ENCODE measurements at places on chromosomes 6 and 20.

GRCh38 chr6:7129784-7130569 is 22.2 kb downstream of the RREB1 start:
- DNase-seq, result no peak

- DNase-seq, result no peak
Observed at GRCh38 chr6:139129284-139129683, 5.6 kb upstream of the HECA start.

DNA sequence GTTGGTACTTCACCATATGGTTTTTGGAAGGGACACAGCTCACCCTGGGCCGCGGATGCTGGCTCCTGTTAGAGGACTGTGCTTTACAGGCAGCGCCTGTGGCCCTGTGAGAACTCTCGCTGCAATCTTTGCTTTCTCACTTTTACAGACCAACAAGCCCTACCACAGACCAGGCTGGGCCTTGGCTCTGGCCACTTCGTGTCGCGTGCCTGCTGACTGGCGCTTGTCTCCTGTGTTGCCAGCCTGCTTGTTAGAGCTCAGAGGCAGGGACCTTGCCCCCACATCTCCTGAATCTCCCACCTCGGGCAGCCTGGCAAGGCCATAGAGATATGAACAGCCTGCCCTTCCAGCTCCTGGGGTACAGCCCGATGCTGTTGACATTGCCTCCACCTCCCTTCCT is 56.1 kb downstream of the SYNJ2 start:
- no peak for DNase-seq

DNA sequence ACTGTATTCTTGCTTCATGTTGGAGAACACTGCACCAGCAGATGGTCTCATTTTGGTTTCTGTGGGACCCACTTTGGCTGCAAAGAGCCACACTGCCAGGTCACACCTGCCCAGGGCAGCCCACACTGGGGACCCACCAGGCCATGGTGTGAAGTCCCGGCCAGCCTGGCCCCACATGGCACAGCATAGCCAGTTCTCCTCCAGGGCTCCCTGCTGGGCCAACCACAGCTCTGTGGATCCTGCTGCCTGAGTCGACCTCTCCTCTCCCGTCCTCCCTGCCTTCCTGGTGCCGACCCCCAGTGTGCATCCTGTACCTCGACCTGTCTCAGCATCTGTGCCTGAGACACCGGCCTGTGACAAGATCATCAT is 3.0 kb downstream of the ARFRP1 start:
- no peak for DNase-seq

DNA sequence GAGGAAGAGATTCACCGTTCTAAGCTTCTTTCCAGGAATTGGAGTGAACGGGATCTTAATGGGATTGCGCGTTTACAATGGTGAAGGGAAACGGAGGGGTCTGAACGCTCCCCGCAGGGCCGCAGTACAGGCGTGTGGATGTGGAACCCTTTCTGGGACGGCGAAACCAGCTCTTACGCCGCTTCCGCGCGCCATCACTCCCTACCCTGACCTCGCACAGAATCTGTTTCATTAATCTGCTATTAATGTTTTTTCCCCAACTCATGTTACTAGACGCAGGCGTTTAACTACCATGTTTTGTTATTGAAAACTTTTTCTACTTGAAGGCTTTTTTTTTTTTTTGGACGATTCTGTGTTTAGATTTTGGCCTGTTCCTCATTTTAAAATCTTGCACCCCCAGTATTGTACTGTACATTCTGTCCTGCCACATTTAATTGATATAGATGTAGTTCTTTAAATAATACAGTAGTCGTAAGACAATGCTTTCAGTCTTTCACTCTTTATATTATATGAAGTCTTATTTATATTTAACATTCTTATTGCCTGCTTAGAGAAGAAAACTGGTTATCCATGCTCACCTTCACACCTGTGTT is 696 bp upstream of the SUPT3H start:
- peak; percentile 32 for DNase-seq

DNA sequence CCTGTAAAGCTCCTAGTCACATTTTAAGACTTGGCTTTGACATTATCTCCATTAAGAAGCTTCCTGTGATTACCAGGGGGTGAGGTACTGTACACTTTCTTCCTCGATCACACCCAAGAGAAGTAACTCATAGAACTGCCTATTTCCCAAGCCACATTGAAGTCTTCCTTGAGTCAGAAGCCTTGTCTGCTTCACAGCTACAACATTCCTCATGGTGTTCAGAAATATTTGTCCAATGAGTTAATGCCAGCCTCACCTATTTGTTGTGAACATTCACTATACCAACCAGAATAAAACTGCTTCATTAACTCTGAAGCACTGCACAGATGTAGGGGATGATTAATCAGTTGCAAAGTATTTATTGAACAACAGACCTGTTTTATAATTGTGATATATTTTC is 622.3 kb downstream of the PTPRT start:
- no peak for DNase-seq

GRCh38 chr20:43579861-43580793 is 10.6 kb upstream of the IFT52 start:
- DNase-seq, result no peak

DNA sequence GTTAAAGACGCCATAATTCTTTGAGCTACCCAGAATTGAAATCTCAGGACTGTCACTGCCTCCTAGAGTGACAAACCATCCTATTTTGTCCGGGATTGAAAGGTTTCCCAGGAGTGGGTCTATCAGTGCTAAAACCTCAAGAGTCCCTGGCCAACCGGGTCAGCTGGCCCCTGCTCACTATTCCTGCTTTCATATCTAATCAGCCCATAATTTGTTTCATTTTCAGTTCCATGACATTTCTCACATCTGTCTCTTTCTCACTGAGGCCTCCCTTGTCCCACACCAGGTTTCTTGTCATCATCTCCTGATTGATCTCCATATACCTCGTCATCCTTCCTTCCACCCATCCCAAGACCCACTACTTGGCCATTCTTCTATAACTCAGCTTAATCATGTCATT is 98.2 kb downstream of the SLC35B3 start:
- no peak for DNase-seq

DNA sequence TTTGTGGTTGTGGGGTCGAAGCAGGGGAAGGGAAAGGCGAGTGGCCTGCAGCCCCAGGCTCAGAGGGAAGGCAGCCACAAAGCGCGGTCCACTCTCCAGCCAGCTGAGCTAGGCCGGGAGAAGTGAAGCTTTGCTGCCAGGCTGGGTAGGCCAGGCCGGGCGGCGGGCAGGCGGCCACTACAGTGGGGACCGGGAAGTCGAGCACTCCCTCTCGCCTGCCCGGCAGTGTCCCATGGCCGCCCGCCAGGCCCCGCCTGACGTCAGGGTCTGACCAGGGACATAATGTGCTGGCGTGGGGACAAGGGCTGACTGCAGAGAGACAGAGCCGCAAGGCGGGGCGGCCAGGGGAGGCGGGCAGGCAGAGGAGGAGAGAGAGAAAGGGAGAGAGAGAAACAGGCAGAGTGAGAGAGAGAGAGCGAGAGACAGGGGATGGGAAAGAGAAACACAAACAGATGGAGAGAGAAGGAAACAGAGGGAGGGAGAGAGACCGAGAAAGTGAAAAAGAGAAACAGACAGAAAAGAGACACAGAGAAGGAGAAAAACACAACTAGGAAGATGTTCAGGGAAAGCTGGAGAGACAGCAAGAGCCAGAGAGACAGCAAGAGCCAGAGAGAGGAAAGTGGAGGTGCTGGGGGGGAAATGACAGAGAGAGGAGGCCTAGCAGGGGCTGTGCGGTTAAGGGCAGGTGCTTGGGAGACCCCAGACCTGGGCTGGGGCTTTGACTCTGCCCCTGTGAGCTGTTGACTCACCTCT is 94.5 kb upstream of the PTPN1 start:
- peak; percentile 63 for DNase-seq

DNA sequence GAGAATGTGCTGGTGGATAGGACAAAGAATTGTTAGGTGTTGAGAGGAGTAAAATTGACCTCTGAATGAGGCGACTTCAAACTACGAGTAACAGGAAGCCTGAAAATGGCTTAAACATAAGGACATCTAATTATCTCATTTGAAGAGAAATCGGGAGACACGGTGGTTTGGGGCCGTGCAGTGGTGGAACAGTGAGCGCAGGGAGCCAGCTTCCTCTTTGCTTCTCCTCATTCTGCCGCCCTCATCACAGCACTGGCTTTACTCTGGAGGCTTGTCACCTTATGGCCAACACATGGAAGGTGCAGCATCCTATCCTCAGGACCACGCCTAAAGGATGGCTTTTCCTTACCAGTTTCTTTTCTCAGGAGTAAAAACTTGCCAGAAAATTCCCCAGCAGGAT is 114.3 kb downstream of the B3GAT2 start:
- no peak for DNase-seq

- no peak for DNase-seq
Observed at GRCh38 chr6:95145457-95145856, 431.9 kb upstream of the MANEA start.

DNA sequence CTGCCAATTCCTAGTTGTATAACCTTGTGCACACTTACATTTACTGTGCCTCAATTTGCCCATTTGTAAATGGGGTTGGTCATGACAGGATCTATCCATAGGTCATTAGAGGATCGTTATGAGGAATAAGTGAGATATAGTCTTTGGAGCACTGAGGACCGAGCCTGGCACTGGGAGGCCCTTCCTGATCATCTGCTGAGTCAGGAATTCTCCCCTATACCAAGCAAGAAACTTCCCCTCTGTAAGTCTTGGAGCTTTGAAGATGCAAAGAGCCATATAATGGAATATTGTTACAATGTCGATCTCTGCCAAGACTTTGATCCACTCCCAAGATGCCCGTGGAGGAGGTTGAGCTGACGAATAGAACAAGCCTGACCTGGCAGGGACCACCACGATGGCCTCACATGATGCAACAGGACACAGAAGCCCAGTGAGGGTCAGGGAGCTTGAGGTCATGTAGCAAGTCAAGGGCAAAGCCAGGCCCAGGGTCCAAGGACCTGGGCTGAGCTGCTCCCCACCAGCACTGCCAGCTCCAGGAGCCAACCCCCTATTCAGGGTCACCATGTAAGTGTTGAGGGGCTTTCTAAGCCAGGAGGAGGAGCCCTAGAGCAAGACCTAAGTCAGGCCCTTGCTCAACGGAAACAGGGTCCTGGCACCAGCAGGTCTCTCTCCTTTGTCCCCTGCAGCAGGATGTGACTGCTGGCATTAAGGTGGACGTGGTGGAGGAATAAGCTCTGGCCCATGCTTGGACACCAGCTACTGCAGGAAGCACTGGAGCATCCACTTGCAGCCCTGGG is 16.7 kb downstream of the PDRG1 start:
- DNase-seq, result no peak

DNA sequence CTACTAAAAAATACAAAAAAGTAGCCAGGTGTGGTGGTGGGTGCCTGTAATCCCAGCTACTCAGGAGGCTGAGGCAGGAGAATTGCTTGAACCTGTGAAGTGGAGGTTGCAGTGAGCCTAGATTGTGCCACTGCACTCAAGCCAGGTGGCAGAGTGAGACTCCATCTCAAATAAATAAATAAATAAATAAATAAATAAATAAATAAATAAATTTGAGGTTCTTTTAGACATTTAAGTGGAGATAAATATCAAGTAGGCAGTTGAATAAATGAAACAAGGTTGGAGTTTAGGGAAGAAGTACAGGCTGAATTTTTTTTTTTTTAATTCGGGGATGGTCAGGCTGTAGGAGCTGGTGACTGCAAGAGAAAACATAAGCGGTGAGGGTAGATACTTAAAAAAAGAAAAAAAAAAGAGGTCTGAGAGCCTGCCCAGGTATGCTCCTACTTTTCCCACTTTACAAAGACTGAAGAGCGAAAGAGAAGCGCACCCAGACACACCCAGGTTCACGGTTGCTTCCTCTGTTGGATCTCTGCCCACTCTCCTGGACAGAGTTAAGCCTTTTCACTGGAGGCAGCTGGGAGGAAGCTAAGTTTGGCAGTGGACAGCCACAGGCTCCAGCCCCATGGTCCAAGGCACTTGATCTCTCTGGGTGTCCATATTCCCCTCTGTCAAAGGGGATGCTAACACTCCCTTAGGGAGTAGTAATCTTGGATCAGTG is 100.9 kb upstream of the PRDM1 start:
- no peak for DNase-seq

DNA sequence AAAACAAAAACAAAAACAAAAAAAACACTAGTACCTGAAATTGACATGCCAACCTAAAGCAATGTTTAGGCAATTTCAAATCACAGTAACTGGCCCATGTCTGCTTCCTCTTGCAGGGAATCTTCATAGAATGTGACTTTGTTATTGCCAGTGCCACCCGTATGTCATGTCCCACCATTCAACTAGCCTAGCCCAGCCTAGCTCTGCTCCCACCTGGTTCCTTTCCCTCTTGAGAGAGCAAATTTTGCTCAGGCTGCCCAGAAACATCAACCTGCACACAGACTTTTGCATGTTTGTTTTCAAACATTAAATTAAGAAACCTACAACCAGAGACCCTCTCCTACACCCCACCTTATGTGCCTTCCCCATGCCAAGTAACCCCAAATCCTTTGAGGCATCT is 124.8 kb upstream of the SLC2A12 start:
- DNase-seq, result no peak

DNA sequence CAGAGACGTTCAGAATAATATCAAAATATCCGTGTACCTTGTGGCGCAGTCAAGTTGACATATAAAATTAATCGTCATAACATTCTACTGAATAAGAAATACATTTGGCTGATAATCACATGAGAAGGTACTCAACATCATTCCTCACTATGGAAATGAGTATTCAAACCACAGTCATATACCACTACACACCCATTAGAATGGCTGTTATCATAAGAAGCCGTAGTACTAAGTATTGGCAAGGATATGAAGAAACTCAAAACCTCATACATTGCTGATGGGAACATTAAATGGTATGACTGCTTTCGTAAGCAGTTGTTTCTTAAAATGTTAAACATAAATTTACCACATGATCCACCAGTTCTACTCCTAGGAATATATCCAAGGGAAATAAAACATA is 244.7 kb downstream of the CDKAL1 start:
- DNase-seq, result no peak

DNA sequence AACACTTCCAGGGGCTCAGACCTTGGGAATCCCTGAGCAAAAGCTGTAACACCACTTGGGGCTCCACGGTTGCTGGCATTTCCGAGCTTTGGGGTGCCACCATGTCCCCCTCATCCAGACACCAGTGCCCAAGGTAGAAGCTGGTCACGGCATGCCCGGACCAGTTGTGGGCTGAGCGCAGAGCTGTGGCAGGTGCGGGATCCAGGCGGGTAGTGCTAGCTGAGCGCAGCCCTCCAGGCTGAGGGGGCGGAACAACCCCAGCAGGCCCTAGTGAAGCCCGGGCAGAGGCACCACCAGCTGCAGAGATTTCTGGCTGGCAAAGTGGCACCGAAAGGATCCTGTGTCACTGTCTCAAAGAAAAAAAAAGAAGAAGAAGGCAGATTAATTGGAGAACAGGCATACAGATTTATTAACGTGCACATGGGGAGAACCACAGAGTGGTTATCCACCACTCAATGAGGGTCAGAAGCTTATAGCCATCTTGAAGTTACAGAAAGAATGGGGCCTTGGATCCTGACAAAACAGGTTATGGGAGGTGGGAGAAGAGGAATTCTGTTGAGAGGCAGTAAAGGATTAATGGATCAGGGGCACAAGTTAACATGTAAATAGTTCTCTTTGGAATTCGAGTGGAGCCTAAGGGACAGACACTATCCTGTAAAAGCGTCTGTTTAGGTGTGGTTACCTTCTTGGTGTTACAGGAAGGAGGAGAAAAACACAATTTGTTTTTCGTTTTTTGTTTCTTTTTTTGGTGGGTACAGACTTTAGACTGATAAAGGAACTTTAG is 107.5 kb downstream of the CD24 start:
- DNase-seq, result no peak

Data from H54 (cell line).